ENCODE measurements at places on chromosomes 6 and 20. TPM values are rescaled to one million over a fixed set of nuclear protein-coding genes. Genes with fewer than 3 reads are reported as not detected.

F13A1 gene
- total RNA-seq, result 187 TPM

RIMS1 gene
- total RNA-seq, result 3.8 TPM

ADRM1 gene
- 63.9 TPM for total RNA-seq

CPXM1 gene
- 10.2 TPM for total RNA-seq

MYB gene
- 6.1 TPM for total RNA-seq

ITPR3 gene
- total RNA-seq, result 74.7 TPM

CALHM5 gene
- total RNA-seq, result 1.9 TPM

PAX1 gene
- not detected for total RNA-seq

RRAGD gene
- total RNA-seq, result 62.9 TPM

PNPLA1 gene
- 0.27 TPM for total RNA-seq

IMPG1 gene
- total RNA-seq, result not detected

HEY2 gene
- 2.8 TPM for total RNA-seq

SLC26A8 gene
- 1.2 TPM for total RNA-seq

CST7 gene
- 11.7 TPM for total RNA-seq

BFSP1 gene
- total RNA-seq, result 2.4 TPM

C6orf89 gene
- total RNA-seq, result 54.7 TPM

CST4 gene
- total RNA-seq, result not detected

GMEB2 gene
- total RNA-seq, result 9.7 TPM

SLC24A3 gene
- total RNA-seq, result 7.9 TPM

COL11A2 gene
- total RNA-seq, result 0.77 TPM

LGSN gene
- total RNA-seq, result 1.7 TPM

HCRTR2 gene
- total RNA-seq, result not detected

BTN2A1 gene
- total RNA-seq, result 27.0 TPM

TPX2 gene
- total RNA-seq, result 1.9 TPM

CHRNA4 gene
- total RNA-seq, result not detected

PXDC1 gene
- 50.9 TPM for total RNA-seq

TLDC2 gene
- 1.3 TPM for total RNA-seq

PERP gene
- 27.2 TPM for total RNA-seq

SNTA1 gene
- total RNA-seq, result 6.7 TPM

MDFI gene
- total RNA-seq, result 10.6 TPM

OR2B2 gene
- total RNA-seq, result not detected

PDYN gene
- not detected for total RNA-seq

WFDC5 gene
- total RNA-seq, result 1.6 TPM

GPSM3 gene
- 76.2 TPM for total RNA-seq

SAMD5 gene
- total RNA-seq, result 8.7 TPM

MARCKS gene
- total RNA-seq, result 62.1 TPM

BPIFA2 gene
- not detected for total RNA-seq

CST5 gene
- not detected for total RNA-seq

POM121L2 gene
- total RNA-seq, result not detected

Data from lower lobe of right lung (tissue), 2 donors.